Esophagus squamous epithelium (tissue), 5 donors: ENCODE measurements at places on chromosomes 2 and 18. TPM values are rescaled to one million over a fixed set of nuclear protein-coding genes. Genes with fewer than 3 reads are reported as not detected.

DNA sequence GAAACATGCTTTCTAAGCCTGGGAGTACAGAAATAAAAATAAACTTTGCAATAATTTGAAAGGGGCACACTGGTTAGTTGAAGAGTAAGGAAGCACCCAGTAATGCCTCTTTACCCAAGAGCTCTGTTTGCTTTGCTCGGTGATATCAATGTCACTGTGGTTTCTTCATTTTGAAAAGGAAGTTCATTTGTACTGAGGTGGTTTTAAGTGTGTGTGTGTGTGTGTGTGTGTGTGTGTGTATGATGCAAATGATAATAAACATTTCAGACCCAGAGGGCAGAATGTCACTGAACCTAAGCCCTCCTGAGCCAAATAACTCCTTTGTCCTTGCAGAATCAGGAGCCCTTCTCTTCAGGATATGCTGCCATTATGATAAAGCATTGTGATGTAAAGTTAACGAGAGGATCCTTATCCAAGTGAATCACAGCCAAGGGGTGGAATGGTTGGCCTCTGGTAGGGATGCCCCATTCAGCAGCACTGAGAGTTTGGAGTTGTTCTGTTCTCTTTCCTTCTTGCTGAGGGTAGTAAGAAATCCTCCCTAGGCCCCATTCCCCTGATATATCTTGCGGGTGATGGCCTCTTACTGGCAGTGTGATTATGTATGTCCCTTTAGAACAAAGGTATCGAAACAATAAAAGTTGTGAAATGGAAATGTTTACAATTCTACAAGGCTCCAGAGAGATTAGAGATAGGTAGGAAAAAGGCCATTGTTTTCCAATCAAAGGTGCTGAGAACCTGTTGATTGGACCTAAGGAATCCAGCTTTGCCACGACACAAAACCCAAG, 7.6 kb downstream of the ITGA6 start:
- DNase-seq: no peak

Gene SLC30A3
- not detected for total RNA-seq

- DNase-seq: no peak
Observed at GRCh38 chr2:225920621-225921220, 521.2 kb downstream of the NYAP2 start.

DNA sequence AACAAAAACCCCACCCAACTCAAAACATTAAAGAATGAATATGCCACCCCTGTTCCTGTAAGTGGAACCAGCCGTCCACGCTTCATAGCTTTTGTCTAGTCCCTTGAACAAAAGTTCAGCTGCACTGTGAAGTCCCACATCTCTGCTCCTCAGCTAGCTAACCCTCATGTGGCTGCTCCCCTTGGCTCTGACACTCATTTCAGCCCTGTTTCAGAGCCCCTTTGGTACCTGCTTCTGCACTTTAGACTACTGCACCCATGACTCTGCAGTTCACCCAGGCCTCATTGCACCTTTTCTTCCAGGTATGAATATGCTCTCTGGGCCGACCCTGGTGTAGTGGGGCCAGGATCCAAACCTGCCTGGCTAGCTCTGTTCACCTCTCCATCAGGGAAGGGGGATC, 155.3 kb downstream of the DIS3L2 start:
- DNase-seq: no peak

DNA sequence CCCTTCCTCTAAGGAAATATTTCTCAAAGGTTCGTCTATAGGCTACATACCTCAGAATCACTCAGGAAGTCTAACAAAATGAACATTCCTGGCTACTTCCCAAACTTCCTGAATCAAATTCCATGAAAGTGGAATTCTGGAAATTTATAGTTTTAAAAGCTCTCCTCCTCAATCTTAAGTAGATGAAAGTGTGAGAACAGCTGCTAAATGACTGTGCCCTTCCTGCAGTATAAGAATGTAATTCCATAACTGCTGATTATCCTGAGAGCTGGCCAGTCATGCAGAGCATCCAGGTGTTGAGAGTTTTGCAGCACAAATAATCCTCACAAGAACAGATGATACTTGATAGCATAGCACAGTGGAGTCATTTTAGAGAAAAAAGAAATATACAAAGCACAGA, 265.0 kb downstream of the KCNJ3 start:
- no peak for DNase-seq

Gene FSHR
- not detected for total RNA-seq

DNA sequence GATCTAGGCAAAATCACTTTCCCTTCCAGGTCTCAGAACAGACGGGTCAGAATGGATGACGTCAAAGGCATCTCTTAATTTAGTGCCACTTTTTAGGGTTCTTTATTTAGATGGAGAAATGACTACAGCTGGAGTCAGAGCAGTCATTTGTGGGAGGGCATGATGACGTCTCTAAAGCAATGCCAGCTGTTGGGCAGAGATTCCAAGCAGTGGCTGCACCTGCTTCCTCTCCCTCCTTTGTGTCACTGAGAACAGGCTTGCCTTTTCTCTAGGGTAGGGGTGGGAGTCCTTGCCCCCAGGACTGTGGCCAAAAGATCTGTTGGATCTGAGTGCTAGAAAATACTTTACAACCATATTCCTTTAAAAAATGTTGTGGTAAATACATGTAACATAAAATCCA, 28.7 kb upstream of the SKOR2 start:
- no peak for DNase-seq

DNA sequence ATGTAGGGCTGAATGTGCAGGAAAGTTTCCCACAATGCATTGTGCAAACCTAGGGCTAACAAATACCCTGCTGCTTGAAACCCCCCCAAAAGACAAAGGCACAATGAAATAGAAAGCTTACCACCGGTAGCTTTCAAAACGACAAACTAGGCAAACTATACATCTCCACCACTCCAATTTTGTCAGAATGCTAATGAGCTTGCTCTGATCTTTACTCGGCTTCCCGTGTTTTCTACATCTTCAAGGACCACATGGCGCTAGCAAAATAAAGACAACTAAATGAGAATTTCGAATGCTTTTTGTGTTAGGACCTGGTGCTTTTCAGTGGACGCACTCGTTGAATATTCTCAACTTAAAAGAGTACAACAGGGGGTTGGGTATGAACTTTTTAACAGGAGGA, 37.2 kb upstream of the OTX1 start:
- DNase-seq: no peak

DNA sequence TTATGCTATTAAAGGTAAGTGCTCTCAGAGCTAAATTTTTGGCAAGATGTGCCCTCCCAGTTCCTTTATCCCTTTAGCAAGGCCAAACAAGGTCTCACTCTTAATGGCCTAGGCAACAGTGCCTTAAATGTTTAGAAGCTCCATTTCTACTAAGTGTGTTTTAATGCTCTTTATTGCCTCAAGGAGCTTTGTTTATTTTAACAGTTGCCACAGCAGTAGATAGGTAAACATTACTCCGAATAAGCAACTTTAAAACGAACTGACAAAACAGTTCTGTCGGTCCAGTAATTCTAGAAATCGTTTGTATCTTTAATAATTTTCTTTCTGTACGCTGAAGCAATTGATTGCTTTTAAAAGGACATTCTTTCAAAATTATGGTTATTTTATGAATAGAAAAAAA, 74.5 kb downstream of the PIEZO2 start:
- no peak for DNase-seq

Gene APCDD1
- 49.1 TPM for total RNA-seq

- no peak for DNase-seq
Observed at GRCh38 chr2:9092383-9093282, 89.1 kb upstream of the MBOAT2 start.

GRCh38 chr2:164842624-164842966, 972 bp upstream of the COBLL1 start:
- no peak for DNase-seq

DNA sequence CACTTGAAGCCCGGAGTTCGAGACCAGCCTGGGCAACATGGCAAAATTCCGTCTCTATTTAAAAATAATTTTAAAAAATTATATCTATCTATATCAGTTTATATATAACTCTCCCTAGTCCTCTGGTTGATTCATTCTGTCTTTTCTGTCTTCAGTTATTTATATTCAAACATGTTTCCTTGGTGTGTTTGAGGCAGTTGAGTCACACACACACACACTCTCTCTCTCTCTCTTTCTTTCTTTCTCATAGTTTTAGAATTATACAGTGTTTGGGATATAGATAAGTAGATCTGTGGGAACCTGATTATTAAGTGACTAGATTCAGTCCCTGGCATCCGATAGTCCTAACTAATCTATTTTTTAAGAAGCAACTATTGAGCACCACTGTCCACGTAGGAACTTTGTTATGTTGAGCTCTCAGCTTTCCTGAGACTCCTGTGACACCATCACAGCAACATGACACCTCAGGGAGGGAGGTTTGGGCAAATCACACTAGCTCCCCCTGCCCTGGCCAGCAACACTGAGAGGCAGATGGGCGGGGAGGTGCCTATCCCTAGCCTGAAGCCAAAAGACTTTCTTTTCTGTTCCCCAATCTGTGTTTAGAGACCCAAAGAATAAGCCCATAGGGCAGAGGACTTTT, 482.7 kb downstream of the DLGAP1 start:
- DNase-seq: no peak

DNA sequence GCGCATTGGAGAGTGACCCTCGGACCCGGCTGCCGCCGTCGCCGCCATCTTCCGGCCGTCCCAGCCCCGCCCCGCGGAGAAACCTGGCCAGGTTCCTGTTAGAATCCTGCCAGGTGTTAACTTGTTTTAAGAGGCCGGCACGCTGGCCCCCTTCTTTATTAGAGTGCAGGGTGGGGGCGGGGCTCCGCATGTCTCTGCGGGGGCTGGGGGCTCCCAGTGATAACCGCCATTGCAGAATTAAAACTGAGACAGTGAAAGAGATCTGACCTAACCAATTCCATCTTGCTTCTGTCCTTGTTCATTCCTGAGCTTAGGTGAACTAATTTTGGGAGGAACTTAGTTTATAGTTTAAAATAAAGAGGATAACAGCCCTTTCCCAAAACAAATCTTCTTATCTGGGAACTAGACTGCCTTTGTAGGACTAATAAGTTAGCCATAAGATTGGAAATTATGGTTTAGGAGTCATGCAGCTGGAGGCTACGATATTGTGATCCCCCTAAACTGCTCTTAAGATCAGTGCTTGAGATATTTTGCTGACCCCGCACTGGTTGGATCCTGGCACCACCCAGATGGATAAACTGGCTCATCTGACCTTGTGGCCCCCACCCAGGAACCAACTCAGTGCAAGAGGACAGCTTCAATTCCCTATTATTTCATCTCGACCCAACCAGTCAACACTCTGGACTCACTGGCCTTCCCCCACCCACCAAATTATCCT, 543 bp upstream of the STARD7 start:
- no peak for DNase-seq

Gene AUP1
- 90.5 TPM for total RNA-seq

DNA sequence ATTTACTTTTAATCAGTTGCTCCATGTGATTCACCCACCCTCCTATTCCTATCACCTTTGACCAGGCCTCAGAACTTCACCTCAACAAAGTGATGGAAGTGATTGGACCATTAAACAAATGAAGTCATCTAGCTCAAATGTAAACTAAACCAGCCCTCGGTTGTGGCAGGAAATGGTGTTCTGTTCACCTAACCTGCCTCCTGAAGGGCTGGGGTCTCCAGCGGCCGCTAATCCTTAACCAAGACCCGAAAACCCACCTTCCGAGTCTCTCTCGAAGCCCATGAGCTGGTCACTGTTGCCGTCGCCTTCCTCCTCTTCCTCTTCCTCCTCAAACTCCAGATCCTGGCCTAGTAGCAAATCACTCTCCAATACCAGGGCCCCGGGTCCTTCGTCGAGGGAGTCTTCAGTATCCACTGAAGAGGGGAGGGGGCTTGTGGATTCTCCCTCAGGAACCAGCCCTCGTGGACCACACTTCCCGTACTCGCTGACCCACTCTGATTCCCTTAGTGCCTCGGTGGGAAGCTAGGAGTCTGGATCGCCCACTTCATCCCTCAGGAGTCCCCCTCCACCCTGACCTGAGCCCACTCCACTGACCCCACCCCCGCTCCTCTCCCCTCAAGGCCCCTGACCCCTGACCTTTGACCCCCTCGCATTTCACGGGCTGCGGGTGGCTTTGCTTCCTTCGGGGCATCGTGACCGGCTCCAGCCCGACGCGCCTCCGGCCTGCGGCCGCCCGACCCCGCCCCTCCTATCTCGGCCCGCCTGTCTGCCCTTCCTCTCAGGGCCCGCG, 503 bp downstream of the ZNF513 start:
- peak; percentile 41 for DNase-seq

DNA sequence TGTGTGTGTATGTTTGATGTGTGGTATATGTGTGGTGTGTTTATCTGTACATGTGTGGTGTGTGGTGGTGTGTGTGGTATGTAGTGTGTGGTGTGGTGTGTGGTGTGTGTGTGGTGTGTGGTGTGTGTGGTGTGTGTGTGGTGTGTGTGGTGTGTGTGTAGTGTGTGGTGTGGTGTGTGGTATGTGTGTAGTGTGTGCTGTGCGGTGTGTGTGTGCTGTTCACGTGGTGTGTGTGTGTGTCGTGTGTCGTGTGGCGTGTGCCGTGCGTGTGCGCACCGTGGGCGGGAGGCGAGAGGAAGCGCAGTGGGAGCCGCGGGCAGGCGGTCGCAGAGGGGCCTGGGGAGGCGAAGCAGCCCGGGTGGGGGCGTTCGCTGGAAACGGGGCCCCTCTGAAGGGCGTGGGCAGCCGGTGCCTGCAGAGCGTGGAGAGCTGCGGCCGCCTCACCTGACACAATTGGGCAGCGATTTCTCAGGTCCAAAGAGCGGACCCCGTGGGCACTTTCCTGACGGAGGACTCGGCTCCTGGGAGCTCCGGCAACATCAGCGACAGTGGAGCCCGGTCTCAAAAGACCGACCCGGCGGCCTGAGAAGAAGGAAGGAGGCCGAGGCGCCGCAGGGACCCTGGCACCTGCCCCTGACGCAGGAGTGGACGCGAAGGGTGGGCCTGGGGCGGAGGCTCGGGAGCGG, 741.1 kb upstream of the SALL3 start:
- DNase-seq: no peak

- DNase-seq: no peak
Observed at GRCh38 chr2:119293900-119294299, 70.3 kb downstream of the STEAP3 start.

Gene MYO3B
- total RNA-seq: 0.15 TPM

DNA sequence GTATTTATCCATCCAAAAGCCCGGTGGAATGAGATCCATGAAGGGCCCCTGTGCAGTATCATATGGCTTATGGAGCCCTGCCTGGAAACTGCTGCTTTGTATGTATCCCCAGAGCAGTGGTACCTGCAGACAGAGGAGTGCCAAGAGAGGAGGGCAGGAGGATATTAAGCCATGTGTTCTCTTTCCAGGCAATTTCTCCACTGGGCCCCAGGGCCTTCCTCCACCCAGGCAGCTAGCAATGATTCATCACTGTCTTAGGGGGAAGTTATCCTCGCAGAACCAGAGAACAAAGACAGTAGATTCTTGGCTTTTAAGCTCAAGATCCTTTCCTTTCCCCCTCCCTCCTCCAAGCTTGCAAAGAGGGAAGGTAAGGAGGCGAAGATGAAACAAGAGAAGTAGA, 98.1 kb downstream of the LRRC30 start:
- no peak for DNase-seq

- DNase-seq: no peak
Observed at GRCh38 chr18:34971313-34971712, 69.9 kb upstream of the MAPRE2 start.

Gene CCDC85A
- total RNA-seq: 1.9 TPM

Gene GALNT13
- 0.04 TPM for total RNA-seq
